ENCODE measurements at places on chromosomes 5 and 9.

DNA sequence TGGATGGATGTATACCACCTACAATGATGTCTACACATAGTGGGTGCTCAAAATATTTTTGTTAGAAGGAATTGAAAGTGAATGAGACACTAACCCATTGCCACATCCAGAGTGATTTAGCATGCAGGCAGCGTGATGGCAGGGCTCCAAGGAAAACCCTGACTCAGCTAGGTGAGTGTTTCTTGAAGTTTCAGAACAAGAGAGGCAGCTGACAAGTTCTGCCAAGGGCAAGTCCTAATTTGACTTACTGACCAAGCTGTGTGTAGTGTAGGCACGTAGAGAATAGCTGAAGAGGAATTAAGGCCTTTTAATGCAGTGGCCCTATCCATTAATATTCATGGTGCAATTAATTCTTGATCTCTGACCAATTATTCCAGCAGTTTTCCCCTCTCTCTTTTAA is 107.8 kb upstream of the ATP10B start:
- no peak for DNase-seq

DNA sequence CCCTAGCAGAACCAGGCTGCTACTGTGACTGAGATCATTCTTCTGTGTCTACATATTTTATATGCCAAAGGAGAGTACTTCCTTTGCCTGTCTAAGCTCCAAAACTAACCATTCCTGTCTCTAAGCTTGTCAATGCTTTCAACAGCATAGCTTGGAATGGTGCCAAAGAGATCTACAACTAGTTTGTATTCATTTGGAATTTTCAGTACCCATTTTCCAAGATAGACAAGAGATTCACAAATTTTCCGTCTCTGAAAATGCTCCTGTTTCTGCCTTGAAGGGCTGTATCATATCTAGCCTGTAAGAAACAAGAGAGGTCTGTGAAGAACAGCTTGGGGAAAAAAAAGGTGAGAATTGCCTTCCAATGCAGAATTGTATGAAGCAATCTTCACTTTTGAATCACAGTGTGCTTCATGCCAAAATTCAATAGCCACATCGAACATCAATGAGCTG is 334.4 kb upstream of the ACTBL2 start:
- DNase-seq, result no peak

GRCh38 chr9:110224583-110224982 is 16.6 kb upstream of the C9orf152 start:
- no peak for DNase-seq

GRCh38 chr5:148457183-148457620 is 73.4 kb downstream of the FBXO38 start:
- DNase-seq, result peak; percentile 29

DNA sequence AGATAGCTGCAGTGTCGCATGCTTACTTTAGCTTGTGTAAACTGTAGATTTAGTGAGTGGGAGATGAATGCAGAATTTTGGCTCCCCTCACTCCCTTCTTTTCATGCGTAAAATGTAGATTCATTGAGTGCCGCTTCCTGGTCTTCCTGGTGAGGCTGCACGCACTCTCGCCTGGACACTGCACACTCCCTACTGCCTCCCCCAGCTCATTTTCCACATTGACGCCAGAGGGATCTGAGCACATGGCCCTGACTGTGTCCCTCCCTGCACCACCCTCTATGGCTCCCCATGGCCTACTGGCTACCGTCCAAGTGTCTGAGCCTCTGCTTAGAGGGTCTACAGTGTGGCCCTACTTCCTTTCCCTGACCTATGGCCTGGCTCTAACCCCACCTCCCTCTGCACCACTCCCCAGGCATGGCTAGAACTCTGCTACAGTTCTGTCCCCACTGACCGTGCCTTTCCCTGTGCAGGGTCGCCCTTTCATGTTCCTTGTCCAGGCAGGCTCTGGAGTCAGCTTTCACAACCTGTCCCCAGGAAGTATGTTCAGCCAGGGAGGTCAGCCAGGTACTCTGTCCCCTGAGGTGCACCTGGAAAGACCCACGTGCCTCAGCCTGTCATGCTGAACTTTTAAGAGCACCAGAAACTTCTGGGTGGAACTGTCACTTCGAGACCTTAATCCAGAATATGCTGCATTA is 160.6 kb downstream of the COL23A1 start:
- DNase-seq, result no peak

DNA sequence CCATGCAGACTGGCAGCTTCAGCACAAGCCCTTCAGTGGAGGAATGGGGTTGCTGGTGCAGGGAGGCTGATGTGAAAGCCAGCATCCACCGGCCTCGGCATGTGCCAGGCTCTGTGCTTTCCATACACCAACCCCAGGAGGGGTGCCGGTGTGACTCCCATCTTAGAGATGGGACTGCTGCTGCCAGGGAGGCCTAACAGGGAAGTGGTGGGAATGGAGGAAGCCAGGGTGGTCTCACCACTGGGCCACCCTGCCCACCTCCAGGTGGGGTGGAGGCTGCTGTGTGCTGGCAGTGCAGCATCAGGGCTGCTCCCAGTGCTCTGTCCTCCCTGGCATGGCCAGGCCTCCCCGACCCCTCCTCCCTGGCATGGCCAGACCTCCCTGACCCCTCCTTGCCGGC is 32.8 kb upstream of the PITX1 start:
- no peak for DNase-seq

DNA sequence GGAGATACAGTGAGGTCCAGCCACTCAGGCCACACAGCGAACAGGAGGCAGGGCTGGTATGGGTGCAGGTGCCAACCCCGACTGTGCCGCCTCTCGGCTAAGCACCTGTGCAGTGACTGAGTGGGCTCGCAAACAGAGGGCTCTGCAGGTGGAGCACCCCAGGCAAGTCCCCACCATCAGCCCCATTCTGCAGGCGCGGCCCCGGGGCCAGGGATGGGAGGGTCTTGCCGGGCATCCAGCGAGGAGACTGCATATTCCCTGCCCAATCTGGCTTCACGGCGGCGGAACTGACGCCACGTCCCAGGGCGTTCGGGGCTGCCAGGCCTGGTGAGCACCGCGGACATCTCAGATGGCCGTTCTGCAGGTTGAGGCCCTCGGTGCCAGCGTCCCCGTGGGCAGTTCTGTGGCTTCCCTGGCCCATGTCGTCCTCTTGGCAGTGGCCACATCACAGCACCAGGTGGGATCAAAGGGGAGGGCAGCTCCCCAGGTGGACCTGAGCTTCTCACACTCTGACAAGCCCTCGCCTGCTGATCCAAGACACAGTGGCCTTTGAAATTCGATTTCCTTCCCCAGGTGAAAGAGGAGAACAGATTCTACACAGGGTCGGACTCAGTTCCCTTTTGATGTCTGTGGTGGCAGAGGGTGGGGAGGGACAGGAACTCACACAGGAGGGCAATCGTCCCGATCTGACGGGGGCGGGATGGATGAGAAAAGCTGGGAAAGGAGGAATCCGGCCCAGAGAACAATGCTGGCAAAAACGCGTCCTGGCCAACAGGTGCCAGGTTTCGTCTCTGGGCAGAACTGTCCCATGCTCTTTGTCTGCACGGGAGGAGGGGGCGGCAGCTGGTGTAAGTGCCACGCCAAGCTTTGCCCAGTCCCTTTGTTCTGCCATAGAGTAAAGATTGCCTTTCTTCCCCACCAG is 18.8 kb downstream of the DBH start:
- DNase-seq, result no peak

DNA sequence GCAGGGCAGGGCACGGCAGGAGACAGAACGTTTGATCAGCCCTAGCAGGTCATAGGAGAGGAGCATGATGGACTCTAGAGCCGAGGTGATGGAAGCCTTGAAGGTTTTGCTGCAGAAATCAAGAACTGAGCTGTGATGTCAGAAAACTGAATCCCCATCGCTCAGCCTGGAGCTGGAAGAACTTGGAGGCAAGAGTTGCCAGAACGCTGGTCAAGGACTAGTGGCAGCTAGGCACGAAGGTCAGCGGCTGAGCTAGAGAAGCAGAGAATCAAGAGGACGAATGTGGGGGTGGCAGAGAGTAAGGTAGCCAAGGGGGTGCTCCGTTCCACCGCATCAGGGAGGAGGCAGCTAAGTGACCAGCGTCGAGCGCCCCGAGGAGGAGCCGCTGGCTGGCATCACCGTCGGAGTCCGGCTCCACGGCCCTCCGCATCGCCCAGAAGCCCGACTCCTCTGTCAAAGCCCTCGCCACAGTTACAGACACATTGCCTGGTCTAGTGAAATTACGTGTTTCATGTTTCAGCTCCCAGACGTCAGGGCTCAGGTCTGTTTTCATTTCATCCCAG is 1.2 kb upstream of the GALNT10 start:
- DNase-seq, result no peak

- no peak for DNase-seq
These were observed 57.8 kb upstream of the ANXA1 start for GRCh38 chr9:73093740-73094379.

GRCh38 chr9:78620764-78621163 is 323.8 kb downstream of the PSAT1 start:
- DNase-seq, result no peak

DNA sequence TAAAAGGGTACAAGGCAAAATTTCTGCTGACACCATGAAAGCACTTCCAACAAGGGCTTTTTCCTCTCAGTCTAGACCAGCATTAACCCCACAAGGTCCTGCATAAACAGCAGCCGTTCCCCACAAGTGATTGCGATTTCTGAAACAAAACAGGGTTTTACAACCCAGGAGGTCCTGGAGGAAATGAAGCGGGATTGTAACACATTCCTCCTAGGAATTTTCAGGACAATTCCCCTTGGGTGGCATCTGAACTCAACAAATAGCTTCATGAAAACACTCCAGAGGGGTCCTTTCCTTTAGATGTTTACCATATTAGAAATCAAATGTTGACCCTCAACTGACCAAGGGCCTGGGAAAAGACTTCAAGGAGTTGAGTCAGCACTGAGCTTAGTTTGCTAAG is 36.7 kb upstream of the SHC3 start:
- DNase-seq, result no peak

- DNase-seq, result no peak
These were observed 9.3 kb downstream of the PHF2 start for GRCh38 chr9:93585695-93586094.

DNA sequence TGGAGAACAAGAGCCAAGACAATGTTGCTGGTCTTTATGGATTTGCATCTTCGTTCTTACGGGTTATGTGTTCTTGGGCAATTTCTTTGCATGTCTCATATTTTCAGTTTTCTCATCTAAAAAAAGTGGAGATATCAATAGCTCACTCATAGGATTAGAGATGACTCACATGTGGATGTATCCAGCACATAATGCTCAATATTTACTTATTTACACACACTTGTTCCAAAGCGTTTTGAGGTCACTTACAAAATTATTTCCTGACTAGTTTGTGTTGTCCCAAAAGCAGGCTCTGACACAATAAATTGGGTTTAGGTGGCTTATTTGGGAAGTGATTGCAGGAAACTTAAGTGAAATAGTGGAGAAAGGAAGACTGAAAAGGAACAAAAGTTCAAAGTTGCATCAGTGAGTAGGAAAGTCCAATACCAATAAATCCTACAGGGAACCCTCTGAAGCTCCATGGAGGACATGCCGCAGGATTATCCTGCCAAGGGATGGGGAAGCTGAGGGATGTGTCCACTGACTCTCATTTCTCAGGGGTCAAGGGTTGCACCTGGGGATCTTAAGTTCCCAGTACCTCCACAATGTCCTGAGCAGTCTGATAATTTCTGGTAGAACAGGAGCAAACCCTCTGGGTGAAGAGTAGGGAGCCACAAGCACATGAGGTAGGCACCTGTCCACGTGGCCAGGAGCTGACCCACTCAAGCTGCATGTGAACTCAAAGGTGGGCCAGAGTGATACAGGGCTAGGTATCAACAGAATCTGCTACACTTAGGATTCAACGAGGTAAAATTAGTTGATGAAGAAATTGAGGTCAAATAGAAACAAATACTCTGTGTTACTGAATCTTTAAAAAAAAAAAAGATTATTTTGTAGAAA is 37.4 kb upstream of the SLC44A1 start:
- no peak for DNase-seq

GRCh38 chr9:117030254-117030768 is 343.2 kb downstream of the TRIM32 start:
- DNase-seq, result no peak

DNA sequence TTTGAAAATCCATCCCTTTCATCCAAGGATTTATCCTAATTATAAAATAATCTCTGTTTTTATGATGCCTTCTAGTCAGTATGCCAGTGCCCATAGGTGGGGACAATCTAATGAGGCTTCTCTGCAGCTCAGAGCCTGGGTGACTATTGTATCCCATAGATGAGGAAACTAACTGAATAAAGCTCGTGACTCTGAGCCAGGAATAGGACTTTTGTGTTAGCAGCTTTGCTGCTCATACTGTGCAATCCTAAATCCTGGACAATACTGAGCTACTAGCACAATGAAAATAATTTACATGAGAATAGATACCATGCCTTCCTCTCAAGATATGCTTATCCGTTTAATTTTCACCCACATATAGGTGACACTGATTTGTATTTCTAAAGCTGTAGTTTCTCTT is 443.0 kb downstream of the PLK2 start:
- no peak for DNase-seq

DNA sequence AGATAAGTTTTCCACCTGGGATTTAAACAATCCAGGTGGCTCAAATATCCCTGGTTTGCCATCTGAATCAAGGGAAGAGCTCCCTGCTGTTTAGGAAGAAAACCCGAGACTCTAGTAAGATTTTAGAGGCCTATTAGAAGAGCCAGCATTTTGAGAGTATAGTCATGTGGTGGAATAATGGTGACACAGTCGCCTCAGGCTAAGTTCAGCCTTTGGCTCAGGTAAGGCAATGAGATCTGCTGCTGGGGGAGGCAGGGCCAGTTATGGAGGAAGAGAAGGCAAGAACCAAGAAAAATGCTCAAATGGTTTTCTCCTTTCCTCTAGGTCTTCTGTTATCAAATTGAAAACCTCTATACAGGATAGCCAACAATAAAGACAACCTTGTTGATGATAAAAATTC is 16.2 kb downstream of the RAD1 start:
- DNase-seq, result no peak

DNA sequence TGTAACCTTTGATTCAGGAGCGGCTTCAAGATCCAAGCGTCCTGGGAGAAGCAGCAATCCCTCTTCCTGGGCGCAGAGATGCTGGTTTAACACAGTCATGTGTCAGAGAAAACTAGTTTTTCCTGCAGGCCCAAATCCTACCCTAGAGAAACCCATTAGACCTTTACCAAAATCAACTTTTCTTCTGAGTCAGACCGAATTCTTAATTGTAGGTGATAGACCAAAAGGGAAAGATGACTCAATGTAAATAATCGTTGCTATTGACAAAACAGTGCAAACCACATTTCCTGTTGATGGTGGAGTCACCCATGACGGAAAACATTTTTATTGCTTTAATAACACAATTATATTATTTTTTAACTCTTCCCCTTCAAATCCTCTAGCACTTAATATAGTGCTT is 40.1 kb downstream of the SLC1A1 start:
- DNase-seq, result no peak

DNA sequence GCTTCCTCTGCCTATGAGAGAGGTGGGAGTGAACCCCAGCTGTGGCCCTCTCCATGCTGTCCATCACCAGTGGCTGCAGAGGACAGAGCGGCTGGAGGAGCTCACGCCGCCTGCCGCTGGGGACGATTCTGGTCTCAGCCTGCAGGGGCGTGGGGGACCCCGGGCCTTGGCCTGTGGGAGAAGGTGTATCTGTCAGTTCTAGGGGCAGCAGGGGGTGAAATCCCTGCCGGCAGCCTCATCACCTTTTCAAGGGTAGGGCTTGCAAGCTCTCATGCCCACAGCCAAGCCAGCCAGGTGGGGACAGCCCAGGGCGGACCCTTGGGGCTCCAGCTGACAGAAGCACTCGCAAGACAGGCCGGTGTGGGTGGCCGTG is 80.2 kb downstream of the TSPAN17 start:
- no peak for DNase-seq

Data from memory B cell (primary cell).